ENCODE measurements at places on chromosomes 11 and 22.

GRCh38 chr11:116376547-116376946, 396.2 kb downstream of the BUD13 start:
- DNase-seq: no peak

- DNase-seq: peak; percentile 73
These were observed 5.1 kb upstream of the BIRC2 start for GRCh38 chr11:102341844-102342318.

- DNase-seq: peak; percentile 93
These were observed 1.9 kb downstream of the SLC43A3 start for GRCh38 chr11:57424792-57425564.

DNA sequence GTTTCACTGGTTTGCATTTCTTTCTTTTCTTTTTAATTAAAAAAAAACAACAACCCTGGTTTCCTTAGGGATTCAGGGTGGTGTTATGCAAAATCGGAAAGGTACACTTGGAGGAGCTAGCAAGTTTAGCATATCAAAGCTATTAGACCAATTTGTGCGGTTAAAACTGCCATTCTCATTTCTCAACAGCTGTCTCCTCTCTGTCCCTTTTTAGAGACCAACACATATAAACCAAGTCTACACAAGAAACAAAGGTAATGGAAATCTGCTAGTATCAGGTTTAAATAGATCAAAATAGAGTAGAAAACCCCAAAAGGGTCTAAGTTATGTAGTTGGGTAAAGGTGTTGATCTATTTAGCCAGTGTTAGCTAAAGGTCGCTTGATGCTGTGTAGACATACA, 1.7 kb upstream of the SESN3 start:
- DNase-seq: no peak

DNA sequence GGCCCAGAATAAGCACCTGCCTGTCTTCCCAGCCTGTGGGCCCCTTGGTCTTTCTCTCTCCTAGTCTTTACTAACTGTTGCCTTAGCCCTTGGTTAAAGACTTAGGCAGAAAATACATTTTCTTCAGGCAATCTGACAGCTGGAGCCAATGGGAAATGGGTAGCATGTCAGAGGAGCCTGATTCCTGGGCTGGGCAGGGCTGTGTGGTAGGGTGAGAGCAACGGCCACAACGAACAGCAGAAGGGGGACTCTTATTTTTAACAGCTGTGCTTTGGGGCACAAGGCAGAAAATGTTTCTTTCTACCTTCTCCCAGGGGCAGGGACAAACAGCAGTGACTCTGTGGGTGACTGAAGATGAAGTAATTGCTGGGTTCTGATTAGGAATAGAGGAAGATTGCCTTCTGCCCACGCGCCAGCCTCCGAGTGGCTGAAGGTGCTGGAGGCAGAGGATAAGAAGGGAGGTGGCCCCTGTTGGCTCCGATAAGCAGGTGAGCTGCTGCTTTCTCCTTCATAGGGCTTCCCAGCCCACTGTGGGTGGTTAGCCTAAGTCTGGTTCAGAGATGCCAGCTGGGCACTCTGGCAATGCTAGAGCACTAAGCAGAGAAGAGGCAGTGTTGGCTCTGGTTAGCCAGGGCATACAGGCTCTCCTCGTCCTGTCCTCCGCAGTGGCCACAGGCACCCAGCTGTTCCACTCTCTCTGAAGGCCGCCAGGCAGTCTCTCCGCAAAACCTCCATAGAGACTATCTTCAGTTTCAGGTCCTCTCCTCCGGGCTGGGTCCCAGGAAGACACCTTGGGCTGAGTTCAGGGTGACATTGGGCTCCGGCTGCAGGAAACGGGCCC, 1.5 kb downstream of the YPEL4 start:
- DNase-seq: no peak

- peak; percentile 6 for DNase-seq
These were observed 1098.6 kb upstream of the CCDC90B start for GRCh38 chr11:84384731-84385130.

DNA sequence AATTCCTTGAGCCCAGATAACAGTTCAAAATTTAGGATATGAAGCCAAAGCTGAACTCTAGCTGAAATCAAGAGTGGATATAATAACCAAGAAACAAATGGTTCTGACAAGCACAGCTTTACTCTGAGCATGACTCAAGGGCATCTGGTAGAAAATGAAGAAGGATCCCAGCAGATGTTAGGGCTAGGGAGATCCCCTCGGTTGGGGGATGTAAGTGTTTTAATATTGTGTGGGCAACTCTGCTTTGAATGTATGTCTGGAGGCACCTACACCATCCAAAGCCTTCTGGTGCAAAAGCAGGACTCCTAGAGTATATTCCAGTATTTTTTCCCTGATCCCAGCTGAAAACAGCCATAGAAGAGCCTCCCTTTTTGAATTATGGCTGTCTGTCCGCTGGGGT, 61.7 kb downstream of the FLI1 start:
- no peak for DNase-seq

- DNase-seq: peak; percentile 77
These were observed 218.2 kb upstream of the CCDC179 start for GRCh38 chr11:23078289-23078971.

DNA sequence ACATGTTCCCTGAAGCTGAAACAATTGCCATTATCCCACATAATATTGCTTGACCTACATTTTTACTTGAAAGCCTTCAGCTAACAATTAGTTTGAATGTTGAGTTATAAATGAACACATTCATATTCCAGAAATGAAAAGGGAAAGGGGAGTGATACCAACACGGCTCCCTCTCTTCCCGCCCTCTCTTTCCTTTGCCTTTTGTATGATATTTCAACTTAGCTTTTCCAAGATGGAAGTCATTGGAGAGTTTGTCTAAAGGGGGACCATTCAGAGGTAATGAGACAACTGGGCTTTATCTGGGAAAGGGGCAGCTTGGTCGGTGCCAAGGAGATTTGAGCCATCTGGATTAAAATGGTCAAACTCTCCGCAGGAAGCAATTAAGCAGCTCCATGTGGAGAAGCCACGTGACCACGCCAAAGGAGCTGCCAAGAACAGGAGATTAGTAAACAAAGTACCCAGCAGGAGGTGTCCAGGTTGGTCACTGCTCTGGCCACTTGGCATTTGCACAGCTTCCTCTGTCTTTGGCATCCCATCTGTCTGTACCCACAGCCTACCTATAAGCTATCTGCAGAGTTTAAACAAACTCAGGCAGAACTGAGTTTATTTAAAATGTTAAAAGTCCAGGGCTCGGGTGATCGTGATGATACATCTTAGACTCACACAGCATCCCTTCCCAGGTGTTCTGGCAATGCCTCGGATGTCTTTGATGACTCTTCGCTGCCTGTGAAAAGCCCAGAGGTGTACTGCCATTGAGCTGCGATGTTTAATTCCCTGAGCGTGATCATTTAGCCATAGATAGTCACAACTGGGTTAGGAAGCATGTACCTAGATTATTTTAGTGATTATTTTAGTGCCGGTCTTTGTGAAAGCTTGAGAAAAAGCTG, 735.9 kb downstream of the NTM start:
- DNase-seq: no peak

DNA sequence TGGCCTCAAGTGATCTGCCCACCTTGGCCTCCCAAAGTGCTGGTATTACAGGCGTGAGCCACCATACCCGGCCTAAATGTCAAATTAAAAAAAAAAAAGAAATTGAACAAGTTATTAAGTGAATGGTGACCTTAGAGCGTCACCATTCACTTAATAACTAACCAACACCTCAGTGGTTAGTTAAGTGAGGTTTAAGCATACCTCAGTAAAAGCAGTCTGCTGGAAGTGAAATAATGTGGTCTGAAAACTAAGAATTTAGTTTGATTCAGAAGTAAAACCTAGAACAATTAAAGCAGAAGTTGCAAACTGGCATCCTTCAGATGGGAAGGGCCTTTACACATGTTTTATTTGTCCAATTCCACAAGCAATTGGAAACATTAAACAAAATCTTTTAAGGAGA, 71.5 kb downstream of the FCHSD2 start:
- no peak for DNase-seq

GRCh38 chr22:27108425-27109114, 451.2 kb downstream of the MIAT start:
- DNase-seq: no peak

DNA sequence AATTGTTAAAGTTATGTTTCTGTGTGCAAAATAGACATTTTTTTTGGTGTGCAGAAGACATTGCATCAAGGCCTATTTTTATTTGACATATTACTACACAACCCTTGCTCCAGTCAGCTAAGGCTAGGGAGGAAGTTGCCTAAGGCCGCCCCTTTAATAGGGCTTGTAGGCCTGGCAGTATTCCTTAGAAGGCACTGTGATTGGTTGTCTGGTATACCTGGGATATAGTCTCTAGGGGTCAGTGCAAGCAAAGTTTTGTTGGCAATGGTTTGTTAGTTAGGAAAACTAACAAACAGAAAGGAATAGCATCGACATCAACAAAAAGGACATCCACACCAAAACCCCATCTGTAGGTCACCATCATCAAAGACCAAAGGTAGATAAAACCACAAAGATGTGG, 16.9 kb downstream of the CCDC15 start:
- peak; percentile 48 for DNase-seq

DNA sequence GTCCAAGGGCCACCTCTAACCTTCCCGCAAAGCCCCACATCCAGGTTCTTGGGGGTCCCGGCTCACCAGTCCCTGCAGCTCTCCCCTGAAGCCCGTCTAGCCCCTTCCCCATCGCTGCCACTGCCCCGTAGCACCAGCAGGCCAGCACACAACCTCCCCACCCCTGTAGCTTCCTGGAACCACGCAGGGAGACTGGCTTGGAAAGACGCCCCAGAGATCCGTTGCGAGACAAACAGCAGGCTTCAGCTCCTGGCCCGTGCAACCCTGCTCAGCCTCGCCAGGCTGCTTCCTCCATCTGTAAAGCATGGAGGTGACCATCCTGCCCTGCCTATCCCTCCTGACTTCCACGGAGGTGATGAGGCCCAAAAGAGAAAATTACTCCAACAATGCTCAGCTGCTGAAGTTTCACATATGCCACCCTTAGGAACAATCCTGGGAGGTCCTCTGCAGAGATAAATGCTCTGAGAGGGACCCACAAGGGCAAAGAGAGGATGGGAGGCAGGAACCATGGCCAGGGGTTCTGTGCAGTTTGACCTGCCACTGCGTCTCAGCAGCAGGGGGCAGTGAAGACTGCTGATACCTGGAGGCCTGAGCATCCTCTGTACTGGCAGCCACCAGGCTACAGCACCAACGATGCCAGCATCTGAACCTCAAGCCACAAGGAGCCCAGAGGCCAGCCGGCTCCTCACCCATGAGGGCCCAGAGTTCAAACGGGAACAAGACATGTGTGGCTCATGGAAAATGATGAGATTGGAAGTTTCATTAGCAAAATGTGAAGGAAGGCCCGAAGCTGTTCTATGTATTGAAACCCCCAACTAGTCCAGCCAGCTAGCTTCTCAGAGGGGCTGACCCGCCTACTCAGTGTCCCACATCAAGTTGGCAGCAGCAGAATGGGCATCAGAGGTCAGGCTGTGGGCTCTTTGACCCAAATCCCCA, 16.1 kb downstream of the DGCR2 start:
- DNase-seq: no peak

GRCh38 chr22:42353883-42354727, 78.1 kb downstream of the NFAM1 start:
- DNase-seq: no peak

- no peak for DNase-seq
These were observed 30.4 kb downstream of the TBCEL start for GRCh38 chr11:121054266-121054665.

- no peak for DNase-seq
These were observed at the start of gene ACRV1 for GRCh38 chr11:125680747-125681146. Gene ACRV1, minus strand, starts transcription at chr11:125680847. Its CDS starts 67 bp downstream, at chr11:125680780.

DNA sequence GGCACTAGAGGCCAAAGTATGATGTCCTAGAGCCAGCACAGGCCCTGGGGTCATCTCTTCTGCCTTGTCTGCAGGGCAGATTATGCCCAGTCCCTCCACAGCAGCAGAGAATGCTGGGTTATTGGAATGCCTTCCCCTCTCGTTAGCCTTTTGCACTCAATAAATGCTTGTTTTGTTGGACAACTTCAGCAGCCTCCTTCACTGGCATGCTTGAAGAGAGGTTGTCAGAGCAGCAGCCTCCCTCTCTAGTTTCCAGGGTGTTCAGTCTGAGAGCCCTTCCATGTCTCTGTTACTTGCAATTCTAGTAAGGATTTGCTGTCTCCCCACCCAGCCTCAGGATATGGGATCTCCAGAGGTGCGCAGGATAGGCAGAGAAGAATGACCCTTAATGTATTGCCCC, 82.9 kb downstream of the PKNOX2 start:
- no peak for DNase-seq

- no peak for DNase-seq
These were observed 106.9 kb upstream of the NAV2 start for GRCh38 chr11:19605520-19606371.

DNA sequence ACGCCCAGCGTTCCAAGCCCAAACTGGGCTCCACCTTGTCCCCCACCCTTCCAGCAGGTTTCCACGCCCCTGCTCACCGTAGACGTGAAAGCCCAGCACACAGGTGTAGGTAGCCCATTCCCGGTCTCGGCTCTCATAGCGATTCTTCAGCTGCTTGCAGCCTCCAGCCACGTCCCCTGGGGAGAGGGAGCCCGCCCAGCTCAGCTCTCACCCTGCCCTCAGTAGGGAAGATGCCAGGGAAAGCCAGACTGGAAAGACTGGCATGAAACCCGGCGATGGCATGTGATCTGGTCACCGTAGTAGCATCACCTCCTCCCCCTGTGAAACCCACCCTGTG, 1.4 kb upstream of the MTA2 start:
- no peak for DNase-seq

DNA sequence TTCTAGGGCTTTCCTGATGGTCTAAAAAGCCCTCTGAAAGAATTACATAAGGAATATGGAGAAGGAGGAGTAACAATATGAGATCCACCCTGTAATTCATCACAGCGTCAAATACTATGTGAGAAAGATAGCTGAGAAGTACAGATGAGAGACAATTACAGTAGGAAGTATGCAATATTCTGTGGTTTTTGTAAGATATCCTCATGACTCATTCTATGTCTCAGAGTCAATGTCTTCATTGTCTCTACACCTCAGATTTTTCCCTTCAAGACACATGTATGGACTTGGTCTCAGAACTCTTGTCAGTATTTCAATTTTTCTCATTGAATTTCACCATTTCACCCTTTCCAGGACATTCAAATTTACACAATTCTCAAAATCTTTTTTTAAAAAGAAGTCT, 343.3 kb upstream of the CTSC start:
- DNase-seq: no peak

DNA sequence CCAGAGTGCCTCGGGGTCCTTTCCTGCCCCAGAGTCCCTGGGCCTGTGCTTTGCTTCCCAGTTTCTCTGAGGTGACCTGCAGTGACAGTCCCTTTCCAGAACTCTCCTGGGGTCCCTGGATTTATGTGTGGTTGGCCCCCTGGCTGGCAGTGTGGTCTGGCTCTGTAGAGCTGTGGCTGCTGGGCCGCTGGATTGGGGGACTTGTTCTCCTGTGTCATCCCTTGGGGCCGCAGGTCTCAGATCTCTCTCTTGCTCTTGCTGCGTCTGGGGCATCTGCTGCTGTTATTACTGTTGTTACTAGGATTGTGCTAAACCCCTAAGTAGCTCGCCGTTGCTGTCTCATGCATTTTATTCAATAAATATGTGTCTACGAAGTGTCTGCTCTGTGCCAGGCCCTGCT, 31.9 kb downstream of the FAM83F start:
- DNase-seq: no peak

- DNase-seq: no peak
These were observed 470.5 kb downstream of the MIAT start for GRCh38 chr22:27127911-27128310.

- no peak for DNase-seq
These were observed 16.9 kb upstream of the MUC2 start for GRCh38 chr11:1057806-1058205.

Data from HCEC 1CT (cell line).